ENCODE measurements at places on chromosomes 5 and 9.
A peak's percentile ranks its signal among the peaks of the same experiment; 100 is the strongest.

DNA sequence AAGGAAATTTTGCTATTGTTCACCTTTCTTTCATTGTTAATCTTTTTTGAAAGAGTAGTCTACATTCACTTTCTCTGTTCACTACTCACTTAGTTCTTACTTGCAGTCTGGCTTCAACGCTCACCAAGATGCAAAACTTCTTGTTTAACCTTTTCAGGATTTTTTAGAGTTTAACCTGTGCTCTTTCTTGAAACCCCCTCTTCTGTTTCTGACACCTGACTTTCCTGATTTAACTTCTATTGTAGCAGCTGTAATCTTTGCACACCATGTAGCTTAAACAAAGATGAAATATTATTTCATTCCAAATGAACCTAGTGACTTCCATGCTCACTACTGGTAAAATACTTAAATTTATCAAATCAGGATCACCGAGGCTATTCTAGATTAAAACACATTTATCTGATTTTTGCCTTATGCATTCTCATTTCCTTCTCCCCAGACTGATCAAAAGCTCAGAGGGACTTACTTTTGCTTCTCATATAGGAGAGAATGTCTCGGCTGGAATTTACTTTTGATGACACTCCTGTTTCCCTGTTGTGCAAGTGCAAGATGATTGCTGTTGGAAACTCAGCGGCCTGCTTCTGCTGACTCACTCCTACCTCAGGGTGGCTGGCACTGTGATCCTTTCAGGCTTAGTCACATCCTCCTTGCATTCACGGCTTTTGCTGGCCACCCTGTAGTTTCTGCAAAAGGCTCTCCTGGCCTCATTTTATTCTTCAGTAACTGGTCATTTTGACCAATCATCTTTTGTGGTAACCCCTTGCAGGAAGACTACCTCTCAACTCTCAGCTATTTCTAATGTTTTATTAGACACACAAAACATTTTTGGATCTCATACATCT is 109.3 kb upstream of the IFNE start:
- peak; percentile 89 for DNase-seq

DNA sequence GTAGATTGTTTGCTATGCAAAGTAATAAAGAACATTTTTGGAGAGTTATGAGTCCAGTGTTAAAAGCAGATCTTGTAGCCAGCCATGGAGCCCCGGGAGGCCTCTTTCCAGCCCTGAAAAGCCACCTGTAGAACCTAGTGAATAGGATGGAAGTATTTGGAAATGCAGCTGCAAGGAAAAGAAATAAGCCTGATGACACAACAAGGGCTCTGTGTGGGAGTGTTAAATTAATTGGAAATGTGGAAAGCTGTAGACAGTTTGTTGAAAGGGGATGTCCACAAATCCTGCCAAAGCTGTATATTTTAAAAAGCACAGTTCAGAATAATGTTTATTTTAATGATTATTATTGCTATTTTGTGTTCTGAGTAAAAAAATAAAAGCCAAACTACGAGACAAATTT is 152.5 kb upstream of the GHR start:
- no peak for DNase-seq

GRCh38 chr5:173643964-173644363 is 27.5 kb upstream of the BOD1 start:
- DNase-seq: no peak

DNA sequence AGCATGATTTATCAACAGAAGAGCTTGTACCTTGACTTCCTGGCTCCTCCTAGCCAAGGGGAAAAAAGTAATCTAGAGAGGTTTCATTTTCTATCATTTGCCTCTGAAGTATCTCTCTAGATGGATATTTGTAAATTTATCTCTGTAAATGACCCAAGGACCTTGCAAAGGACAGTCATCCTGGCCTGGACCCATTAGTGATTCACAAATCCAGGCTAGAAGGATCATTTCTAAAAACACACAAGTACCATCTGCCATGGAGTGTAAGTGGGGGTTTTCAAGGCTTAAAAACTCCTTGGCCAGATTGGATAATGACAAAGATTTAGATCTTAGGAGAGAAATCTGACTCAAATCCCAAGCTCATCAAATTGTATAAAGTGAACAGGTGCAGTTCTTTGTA is 8.1 kb downstream of the TTC23L start:
- DNase-seq: no peak

GRCh38 chr9:109966643-109967368 is 186.8 kb downstream of the PALM2AKAP2 start:
- DNase-seq: no peak

DNA sequence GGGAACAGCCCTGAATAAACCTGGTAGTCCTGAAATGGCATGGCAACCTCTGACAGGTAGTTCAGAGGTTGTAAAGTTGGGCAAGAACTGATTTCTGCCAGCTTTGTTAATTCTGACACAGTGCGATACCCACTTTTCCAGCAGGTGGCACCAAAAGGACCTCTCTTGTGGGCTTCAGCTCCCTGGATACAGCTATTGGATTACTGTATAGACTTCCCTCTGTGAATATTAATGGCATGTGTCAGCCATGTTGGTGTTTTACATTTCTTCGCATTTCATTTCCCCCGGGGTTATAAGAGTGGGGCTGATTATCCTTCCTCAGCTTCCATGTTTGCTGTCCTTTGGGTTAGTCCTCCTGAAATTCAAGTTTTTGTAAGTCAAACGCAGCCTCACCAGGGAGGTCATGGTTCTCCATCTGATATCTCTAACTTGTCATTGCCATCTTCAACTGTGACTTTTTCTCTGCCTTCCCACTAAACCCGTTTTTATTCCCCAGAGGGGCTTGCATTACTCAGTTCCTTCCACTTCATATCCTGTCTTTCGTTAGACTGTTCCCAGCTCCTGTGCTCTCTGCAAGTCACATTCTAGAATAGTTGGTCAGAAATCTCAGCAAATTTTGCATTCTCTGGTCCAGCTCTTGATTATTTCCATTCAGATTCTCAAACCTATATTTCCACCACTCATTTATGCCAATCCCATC is 135.6 kb downstream of the LIFR start:
- DNase-seq: peak; percentile 46

- DNase-seq: no peak
These were observed 15.5 kb upstream of the DPM2 start for GRCh38 chr9:127953154-127953553.

DNA sequence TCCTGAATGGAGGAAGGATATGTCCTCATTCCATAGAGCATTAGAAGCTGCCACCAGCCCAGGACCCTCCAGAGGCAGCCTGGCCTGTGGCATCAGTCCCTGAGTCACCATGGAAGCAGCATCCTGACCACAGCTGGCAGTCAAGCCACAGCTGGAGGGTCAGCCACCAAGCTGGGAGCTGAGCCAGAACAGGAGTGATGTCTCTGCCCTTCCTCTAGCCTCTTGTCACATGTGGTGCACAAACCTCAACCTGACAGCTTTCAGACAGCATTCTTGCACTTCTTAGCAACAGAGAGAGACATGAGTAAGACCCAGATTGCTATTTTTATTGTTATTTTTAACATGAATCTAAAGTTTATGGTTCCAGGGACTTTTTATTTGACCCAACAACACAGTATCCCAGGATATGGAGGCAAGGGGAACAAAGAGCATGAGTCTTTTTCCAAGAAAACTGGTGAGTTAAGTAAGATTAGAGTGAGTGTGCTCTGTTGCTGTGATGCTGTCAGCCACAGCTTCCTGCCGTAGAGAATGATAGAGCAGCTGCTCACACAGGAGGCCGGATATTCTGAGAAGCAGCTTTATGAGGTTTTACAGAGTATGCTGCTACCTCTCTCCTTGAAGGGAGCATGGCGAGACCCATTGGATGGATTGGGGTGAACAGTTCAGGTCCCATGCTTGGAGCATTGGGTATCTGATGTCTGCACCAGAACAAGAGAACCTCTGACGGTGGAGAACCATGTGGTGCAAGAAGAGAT is 13.0 kb upstream of the CYFIP2 start:
- DNase-seq: no peak

DNA sequence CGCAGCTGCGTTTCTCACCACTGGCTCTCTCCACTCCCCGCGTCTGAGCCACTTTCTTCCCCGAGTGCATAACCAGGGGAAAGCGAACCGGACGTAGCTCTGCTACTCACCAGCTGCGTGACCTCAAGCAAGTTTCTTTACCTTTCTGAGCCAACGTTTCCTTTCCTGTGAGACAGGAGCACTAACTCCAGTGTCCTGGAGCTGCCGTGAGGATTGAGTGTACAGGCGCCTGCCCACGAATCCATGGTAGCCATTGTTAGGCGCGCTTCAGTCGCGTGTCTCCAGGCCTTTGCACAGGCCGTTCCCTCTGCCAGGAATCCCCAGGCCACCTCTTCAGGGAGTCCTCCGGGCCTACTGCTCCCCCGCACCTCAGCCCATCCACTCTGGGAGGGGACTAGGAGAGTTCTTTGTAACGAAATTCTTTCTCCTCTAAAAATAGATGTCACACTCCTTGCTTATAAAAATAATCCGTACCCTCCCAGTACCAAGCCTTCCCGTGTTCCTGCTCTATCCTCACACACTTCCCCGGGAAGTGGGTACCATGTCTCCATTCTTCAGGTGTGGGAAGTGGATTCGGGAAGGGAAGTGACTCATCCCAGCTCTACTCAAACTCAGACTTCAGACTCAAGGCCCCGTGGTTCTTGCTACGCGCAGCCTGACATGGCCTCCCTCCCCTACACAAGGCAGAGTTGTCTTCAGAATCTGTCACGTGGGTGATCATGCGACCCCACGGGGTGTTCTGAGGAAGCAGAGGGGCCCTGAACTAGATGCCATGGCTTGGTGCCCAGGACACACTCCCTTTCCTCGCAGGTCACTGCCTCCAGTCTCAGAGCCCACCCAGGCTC is 16.1 kb upstream of the CRB2 start:
- no peak for DNase-seq

GRCh38 chr9:69465473-69465872 is 140.5 kb downstream of the ENTREP1 start:
- DNase-seq: no peak

GRCh38 chr9:113973963-113974413 is 97.9 kb downstream of the ZNF618 start:
- peak; percentile 19 for DNase-seq

- no peak for DNase-seq
These were observed 41.0 kb downstream of the CCNJL start for GRCh38 chr5:160271396-160271795.

- no peak for DNase-seq
These were observed 12.1 kb downstream of the SEMA5A start for GRCh38 chr5:9533562-9534364.

DNA sequence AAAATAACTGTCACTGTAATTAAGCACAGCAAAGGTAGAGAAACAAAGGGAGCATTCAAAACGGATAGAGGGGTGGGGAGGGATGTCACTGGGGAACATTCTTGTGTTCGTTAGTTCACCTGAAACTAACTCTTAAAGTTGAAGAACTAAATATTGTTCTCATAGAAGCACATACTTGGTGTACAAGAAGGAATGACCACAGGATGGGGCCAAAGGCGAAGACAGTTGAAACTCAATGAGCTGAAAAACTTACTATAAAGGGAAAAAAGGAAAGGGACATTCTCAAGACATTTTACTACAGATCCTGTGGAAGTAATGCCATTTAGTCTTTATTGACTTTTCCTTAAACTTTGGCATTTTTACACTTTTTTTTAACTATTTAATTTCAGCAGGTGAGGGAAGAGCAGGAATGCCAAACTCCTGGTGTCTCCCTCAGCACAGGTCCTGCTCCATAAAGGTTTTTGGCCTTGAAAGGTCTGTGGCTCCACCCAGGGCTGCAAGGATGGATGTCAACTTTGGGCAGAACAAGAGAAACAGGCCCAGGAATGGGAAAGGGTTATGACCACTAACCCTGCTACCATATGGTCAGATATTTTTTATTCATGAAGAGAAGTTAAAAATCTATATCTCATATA is 197.6 kb upstream of the RASA1 start:
- peak; percentile 29 for DNase-seq

DNA sequence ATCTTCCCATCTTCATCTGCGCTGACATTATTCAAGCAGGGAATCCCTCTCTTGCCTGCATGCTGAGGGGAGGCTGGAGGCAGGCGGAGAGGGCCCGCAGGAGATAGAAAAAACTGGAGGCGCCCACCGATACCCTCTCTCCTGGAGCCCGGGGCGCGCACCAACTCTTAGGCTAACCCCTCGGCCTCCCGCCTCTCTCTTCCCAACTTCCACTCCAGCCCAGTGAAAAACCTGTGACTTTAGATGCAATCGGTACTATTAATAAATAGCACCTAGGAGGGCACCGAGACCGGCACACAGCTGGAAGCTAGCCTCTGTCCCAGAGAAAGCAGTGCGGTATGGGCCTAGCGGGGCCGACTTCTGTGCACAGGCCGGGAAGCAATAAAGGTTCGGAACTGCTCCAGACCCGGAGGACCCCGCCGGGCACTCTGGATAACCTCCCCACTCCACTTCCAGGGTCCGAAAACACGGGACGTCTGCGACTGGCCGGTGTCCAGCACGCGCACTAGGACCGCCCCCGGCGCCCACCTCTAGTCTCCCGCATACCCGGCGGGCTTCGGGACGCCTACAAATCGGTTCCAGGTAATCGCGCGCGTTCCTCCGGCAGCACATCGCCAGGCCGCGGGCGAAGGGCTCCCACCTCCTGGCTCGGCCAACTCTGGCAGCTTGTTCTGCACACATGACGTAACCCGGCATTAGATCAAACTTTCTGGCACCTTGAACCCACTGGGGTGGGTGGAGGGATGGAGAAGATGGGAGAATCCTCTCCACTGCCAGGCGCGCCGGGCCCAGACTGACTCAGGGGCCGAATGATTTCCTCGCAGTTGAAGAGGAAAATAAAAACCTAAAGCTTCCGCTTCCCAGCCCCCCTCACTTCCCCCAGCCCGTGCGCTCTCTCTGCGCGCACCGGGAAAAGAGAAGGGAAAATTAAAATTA is 1.4 kb downstream of the EFNA5 start:
- no peak for DNase-seq

- DNase-seq: no peak
These were observed 53.2 kb upstream of the ACO1 start for GRCh38 chr9:32331240-32331639.

GRCh38 chr9:93064392-93065134 is 6.1 kb downstream of the SUSD3 start:
- DNase-seq: no peak

GRCh38 chr5:41754857-41755256 is 115.4 kb downstream of the OXCT1 start:
- DNase-seq: no peak

DNA sequence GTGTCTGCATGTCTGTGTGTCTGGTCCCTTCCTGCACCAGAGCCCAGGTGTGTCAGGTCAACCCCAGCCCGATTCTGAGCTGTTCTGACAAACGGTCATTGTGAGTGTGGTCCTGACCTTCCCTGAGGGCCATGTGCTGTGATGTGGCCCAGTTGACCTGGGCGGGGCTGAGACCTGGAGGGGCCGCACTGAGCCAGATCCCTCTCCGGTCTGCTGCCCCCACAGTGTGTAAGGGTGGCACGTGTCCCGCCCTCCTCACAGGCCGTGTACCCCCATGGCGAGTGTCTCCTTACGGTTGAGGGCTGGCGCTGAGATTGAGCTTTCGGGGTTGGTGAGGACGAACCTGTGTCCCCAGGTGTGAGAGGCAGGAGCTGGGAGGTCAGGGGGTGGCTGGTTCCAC is 136.5 kb downstream of the MRPL36 start:
- DNase-seq: no peak

GRCh38 chr5:117681431-117682254 is 1107.0 kb upstream of the SEMA6A start:
- no peak for DNase-seq
